ENCODE measurements at places on chromosomes 3 and 15.

DNA sequence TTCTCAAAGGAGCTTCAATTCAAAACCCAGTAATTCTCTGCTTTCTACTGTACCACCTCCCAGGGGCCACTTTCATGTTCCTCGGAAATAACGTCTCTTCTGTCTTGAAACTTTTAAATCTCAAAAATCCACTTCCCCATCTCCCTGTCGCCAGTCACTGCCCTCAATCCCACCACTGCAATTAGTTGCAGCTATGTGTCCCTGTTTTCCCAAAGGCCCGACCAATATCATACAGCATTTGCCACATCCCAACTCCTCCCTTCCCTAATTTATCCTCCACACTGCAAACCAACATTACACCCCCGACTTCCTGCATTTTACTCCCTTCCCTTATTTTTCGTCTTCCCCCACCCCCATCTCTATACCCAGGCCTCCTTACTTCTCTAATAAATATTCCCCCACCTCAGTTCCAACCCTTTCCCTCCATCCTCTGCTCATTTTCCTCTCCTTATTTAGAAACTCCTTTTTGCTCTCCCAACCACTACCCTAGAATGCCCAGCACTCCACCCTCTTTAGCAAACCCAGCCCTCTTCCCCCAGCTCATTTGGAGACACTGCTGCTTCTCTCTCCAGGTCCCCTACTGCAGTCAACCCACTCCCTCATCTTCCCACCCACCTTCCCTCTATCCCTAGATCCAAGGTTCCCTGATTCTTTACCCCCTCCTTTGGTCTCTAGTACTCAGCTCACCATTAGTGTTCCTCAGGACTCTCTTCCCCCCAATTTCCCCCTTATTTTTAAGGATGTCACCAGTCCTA is 1.1 kb downstream of the NPTN start:
- DNase-seq, result no peak

DNA sequence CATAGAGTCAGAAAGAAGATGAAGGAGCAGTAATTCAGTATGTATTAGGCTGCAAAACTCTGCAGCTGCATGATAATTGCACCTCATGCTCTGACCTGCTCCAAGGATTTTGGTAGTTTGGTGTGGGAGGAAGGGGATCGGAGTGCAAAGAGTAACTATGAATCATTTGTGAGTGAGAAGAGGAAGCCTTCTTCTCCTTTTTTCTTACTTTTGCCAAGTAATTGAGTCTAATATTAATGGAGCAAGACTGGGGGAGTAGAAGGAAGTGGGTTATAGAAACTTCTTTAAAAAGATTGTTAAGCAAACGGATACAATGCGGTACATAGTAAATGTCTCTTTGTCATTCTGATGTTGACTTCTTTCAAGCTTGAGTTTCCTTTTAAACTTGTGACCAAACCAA is 276.5 kb downstream of the EDEM1 start:
- no peak for DNase-seq

DNA sequence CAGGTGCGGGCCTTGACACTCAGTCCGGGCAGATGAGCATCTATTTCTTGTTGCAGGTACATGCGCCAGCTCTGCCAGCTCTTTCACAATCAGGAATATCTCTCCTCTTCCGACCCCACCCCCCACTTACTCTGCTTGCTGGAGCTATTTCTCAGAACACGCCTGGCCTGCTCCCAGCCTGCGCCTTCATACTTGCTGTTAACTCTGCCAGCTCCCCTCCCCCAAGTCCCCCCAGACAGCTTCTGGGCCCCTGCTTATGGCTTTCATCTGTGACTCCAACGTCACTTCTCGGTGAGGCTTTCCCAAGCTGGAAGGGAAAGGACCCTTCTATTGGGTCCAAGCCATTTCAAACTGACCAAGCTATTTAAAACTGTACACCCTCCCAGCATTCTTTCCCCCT is 15.2 kb downstream of the MAGEF1 start:
- no peak for DNase-seq

- DNase-seq, result no peak
Observed at GRCh38 chr15:99399618-99400017, 148.3 kb downstream of the LRRC28 start.

DNA sequence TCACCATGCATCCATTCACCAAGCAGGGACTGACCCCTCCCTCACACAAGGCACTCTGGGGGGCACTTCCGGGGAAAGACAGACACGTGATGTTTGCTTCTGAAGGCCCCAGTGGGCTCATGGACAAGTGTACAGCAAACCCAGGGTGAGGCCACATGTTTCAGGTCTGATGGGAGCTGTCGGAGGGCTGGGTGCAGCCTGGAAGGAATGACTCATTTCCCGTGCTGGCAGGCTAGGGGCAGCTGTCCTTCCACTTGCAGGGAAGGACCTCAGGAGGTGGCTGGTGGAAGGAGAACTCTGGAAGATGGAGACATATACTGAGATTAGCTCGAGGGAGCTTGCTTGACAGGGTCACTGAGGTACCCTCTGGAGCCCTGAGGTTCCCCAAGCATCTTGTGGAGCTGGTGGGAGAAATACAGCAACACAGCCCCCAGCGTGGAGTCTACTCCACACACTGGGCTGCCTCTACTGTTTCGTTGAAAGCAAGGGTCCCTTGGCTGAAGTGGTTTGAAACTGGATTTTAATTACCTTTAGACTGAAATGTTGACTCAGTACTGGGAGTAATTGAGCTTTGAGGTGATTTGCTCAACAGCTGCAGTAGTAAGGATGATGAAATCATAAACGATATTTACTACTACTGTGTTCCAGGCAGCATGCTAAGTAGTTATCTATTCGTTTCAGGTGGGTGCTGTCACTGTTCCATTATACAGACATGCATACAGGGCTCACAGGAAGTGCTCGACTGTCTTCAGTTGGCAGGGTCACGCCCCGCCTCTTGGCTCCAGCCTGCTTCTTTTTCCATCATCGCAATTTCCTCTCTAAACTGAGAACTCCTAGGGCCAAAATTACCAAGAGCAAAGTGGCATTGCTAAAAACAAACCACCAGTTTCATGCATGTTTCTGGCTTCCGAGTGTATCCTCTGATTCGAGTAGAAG is 230.4 kb downstream of the ADAMTS17 start:
- DNase-seq, result peak; percentile 54

DNA sequence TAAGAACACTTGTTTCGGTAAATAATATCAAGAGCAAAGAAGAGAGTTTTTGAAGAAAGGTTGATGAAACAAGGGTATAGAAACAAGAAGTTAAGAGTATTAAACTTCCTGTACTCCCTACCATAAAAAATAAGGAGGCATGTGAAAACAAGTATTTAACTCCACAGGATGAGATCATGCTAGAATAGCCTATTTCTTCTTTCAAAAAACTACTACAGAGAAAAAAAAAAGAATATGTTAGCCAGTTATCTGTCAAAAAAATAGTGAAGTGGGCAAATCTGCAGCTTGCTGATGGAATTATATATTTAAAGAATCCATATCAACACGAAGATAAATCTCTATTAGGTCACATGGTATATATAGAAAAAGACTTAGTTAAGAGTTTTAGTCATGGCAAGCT is 33.4 kb downstream of the SETD2 start:
- DNase-seq, result no peak

- no peak for DNase-seq
Observed at GRCh38 chr15:91141097-91141496, 41.0 kb downstream of the SV2B start.

- no peak for DNase-seq
Observed at GRCh38 chr3:127493924-127494646, 96.4 kb downstream of the TPRA1 start.
